Activated CD4-positive, CD25-positive, alpha-beta regulatory T cell treated with anti-CD3 and anti-CD28 coated beads, Interleukin-2, amount 50 U/mL, for 16 hours (primary cell): ENCODE measurements at places on chromosomes 11 and 22.
A peak's percentile ranks its signal among the peaks of the same experiment; 100 is the strongest.

- no peak for DNase-seq
These were observed 846 bp upstream of the OAF start for GRCh38 chr11:120209746-120210625.

- DNase-seq: no peak
These were observed 52.9 kb downstream of the TIMP3 start for GRCh38 chr22:32854351-32854804.

DNA sequence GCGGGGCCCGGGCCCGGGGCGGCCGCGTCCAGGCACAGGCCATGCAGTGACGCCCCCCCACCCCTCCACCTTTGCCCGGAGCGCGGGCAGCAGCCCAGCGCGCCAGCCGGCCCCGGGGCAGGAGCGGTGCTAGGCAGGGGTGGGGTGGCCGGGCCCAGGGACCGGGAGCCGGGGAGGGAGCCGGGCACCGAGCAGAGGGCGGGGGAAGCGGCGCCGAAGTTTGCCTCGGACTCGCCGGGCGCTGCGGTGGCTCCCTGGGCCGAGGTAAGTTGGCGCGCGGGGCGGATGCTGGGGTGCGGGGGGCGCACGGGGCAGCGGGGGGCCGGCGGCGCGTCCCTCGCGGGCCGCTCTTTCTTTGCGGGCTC is 332 bp downstream of the TEAD1 start:
- DNase-seq: no peak

DNA sequence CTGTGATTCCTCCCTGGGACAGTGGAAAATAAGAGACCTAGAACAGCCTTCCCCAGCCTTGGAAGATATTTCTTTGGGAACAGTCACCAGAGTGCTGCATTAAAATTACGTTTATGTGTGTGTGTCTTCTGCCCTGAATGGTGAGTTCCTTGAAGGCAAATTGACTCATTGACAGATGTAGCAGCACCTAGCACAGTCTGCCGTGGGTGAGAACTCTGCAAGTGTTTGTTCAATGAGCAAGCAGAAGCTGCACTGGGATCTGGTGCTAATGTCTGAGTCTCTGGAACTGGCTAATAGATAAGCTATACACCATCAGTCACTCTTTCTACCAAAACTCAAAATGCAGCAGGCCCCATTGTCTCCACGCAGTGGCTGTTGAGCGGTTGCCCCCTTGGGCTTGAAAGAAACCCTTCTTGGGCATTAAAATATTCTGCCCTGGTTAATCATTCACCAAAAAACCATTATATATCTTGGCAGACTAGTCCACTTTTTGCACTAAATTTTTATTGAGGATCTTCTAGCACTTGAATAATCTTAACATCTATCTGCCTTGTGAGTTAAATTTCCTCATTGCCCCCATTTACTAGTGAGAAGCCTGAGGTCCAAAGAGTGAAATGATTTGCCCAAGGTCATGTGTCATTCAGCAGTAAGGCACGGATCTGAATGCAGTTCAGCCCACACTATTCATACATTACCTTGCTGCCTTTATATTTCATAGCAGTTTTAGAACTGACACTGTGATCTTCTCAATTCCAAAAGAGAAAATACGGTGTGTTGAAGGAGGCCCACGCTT is 87.8 kb upstream of the GALNT18 start:
- no peak for DNase-seq

GRCh38 chr22:24007253-24008021 is 2.2 kb upstream of the GSTT4 start:
- no peak for DNase-seq

- peak; percentile 79 for DNase-seq
These were observed 10.4 kb upstream of the C1QTNF6 start for GRCh38 chr22:37198258-37199102.

GRCh38 chr22:35549328-35549727 is 8.7 kb downstream of the RASD2 start:
- DNase-seq: no peak

- no peak for DNase-seq
These were observed 20.8 kb downstream of the CSNK2A3 start for GRCh38 chr11:11332141-11332710.

DNA sequence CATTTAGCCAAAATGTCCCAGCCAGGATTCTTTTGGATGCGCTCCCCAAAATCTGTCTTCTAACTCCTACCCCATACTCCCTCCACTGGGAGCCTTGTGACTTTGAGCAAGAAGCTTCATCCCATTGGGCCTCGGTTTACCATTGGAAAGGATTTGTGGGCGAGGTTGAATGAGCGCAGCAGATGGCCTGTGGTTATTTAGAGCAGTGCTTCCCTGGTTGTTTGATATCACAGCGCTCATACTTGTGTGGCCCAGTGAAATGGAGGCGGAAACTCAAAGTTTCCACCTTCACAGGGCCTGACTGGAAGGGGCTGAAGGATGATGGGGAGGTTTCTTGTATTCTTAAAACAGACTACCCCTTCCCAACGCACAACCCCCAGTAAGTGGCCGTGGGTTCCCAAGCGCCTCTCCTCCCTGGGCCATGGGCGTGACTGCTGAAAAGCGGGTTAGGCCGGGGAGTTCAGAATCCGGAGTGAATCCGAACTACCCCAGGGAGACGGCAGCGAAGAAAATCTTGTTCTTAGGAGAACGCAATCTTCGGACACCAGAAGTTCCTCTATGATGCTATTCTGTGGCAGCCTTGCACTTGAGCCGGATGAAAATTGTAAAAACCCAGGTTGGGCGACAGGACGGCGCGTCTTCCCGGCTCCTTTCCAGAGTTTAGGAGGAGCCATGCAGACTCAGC is 1.2 kb upstream of the ATF4 start:
- no peak for DNase-seq

- DNase-seq: no peak
These were observed 43.7 kb upstream of the ARHGAP20 start for GRCh38 chr11:110755941-110756340.

DNA sequence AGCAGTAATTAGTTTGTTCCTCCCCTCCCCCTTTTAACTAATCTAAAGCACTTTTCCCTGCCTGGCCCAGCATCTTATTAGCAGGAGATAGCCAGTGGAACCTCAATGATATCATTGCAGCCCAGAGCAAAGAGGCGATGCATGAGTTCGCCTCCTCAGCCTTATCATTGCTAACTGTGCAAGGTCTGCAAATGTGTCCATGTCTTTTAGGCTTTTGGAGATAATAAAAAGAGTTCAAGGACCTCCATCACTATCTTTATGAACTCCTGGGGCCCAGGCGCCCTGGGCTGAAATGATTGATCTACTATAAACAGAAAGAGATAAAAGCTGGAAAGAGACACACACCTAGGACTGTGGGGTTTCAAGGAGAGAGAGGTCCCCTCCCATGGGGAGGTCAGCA is 124.2 kb upstream of the TBCEL start:
- DNase-seq: no peak

DNA sequence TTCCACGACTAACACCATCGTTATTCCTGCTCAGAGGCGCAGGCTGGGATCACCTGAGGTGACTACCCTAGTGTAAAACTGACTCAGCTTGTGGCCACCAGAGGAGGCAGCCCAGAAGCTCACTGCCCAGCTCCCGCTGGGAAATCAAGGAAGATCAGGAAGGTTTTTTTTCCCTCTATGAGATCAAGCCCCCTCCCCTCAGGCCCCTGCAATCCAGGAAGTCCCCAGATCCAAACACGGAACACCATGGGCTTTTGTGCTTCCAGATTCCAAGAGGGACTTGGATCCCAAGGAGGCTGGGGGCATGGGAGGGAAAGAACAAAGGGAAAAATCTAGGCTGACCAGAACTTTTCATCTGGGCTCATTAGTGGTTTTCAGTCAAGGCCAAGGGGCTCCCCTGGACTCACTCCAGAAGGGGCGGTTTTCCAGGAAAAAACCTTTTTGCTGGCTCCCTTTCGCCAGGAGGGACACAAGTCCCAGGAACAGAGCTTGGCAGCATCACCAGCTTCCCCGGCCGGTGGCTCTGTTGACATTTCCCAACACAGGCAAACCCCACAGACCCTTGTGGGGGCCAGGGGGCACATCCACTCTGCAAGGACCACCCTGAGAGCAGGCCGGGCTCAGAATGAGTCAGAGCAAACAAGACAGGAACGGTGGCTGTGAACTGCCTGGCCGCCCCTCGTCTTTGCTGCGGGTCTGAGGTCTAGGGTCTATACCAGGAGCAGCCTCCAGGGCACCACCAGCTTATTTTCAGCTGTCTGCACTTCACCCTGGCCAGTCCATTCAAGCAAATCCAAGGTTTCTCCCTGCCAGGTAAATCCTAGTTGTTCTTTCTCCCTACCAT is 36.8 kb downstream of the MYH9 start:
- DNase-seq: no peak

DNA sequence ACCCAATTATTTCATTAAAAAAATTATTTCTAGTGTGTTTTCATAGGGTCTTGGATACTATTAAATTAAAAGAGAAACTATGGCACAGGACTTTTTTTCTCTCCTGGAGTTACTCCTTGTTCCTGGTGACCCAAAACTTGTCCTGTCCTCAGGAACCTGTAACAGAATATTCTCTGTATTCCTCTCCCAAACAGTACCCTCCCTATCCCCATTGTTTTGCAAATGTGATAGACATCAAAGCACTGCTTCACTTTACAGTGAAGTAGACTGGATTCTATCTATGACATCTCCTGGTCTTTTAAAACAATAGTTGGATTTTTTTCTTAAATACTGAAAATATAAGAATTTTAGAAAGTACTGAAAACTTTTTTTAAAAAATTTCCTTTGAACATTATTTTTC is 37.2 kb downstream of the FAR1 start:
- no peak for DNase-seq
